ENCODE measurements at places on chromosomes 6 and 20.
A peak's percentile ranks its signal among the peaks of the same experiment; 100 is the strongest.

- no peak for DNase-seq
Measured at GRCh38 chr6:114008331-114008730, 37.4 kb upstream of the HDAC2 start.

- DNase-seq, result peak; percentile 15
Measured at GRCh38 chr6:11224252-11224965, 8.1 kb downstream of the NEDD9 start.

- no peak for DNase-seq
Measured at GRCh38 chr20:5197847-5198650, 71.2 kb downstream of the CDS2 start.

- no peak for DNase-seq
Measured at GRCh38 chr6:2008383-2008976, 236.9 kb downstream of the GMDS start.

GRCh38 chr6:157236040-157236725 is 87.1 kb downstream of the TMEM242 start:
- no peak for DNase-seq

DNA sequence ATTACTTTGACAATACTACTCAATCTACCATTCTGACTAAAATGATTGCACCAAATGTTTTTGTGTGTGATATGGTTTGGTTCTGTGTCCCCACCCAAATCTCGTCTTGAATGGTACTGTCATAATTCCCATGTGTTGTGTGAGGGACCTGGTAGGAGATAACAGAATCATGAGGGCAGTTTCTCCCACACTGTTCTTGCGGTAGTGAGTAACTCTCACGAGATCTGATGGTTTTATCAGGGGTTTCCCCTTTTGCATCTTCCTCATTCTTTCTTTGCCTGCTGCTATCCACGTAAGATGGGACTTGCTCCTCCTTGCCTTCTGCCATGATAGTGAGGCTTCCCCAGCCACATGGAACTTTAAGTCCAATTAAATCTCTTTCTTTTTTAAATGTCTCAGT is 20.8 kb downstream of the SYCP2 start:
- no peak for DNase-seq

DNA sequence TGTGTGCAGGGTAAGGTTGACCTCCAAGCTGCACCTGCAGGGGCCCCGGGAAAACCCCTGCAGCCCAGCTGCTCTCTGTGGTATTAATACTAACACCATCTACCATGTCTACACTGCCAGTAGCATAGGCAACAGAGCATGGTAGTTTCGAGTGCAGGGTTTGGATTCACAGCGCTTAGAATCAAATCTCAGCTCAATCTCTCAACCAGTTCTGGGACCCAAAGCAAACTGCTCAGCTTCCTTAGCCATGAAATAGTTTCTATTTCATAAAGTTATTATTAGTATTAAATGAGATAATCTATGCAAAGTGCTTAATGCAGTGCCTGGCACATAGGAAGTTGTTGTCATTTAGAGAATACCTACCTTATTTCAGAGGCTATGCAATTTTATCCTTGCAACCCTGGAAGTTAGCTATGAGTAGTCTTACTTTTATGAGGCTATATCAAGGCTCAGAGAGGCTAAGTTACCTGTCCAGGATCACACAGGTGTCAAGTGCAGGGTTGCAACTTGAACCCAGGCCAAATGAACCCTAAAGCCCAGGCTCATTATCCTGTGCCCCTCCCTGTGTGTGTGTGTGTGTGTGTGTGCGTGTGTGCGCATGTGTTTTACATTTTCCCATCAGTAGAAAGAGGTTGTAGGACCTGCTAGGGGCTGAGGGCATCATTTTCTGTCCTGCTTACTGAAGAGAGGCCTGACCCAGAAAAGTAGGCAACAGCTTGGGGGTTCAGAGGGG is 27.6 kb upstream of the MRPS18A start:
- DNase-seq, result no peak

DNA sequence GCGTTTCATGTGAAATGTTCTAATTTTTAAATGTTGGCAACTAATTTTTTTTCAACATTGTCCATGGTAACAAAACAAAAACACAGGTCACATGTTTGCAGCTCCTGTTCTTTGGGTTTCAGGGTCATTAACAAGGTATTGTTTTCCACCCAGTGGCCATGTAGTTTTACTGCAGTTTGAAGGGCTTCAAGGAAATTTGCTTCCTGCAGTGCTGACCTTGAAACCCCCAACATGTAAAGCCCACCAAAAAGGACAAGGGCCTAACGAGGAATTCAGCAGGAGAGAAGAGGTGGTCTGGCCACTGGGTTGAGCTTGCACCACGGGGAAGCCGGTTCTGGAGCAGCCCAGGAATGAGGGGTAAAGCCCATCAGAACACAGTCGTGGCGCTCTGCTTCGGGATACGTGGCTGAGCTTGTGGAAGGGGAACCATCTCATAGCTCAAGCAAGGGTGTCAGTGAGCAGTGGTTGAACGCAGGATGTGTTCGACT is 13.9 kb upstream of the KLHL31 start:
- DNase-seq, result no peak

- no peak for DNase-seq
Measured at GRCh38 chr20:51383891-51384510, 158.5 kb downstream of the NFATC2 start.

DNA sequence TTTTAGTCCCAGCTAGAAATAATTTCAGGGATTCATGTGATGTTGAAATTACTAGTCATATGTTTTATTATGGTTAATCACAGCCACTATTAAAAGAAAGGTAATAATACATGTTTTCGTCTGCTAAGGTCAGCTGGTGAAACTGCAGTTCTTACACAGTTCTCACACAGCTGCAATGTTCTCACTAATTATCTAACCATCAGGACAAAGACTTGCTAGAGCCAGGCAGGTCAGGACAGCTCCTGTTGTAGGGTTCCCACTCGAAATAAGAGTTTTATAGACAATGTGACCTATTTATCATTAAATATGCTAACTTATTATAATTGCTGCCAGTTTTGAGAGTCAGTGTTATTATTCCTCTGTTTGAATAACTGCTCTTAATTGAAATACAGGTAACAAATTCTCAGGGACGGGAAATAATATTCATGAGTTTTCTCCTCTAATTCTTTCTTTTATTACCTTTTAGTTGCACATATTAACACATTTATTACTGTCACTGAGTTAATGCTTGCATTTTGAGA is 97.9 kb downstream of the GJA1 start:
- DNase-seq, result no peak

DNA sequence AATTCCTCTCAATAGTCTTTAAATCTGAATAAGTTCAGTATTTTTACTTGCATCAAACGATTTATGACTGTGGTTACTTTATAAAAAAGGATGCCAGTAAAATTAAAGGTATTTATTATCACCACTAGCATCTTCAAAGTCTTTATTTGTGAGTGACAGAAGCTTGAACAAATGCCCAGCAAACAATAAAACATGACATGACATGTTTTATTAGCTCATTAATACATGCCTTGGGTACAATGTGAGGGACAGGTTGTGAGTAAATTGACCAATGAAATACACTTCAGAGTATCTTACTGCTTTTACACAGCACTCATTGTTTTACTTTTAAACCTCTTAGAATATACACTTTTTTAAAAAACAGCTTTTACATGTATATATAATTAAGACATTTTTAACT is 113.4 kb upstream of the BEND3 start:
- DNase-seq, result no peak

- DNase-seq, result no peak
Measured at GRCh38 chr6:122363769-122364483, 35.5 kb upstream of the HSF2 start.

DNA sequence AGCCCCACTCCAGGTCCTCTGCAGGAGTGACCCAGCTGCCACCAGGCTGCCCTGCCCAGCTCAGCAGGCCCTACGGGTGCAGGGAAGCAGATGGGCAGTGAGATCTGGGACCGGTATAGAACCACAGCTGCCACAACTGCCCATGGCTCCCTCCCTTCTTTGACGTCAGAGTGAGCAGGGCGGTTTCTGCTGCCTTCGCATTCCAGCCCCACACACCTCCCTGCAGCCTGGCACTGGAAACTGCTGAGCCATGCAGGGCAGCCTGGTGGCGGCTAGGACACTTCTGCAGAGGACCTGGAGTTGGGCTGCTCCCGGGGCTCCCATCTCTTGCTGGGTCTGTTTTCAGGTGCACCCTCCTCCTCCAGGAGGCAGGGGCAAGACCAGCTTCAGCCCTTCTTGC is 101.6 kb upstream of the CD93 start:
- DNase-seq, result no peak

GRCh38 chr6:53520320-53520928 is 24.5 kb downstream of the GCLC start:
- no peak for DNase-seq

- peak; percentile 58 for DNase-seq
Measured at GRCh38 chr6:73652637-73653570, 888 bp downstream of the SLC17A5 start.

DNA sequence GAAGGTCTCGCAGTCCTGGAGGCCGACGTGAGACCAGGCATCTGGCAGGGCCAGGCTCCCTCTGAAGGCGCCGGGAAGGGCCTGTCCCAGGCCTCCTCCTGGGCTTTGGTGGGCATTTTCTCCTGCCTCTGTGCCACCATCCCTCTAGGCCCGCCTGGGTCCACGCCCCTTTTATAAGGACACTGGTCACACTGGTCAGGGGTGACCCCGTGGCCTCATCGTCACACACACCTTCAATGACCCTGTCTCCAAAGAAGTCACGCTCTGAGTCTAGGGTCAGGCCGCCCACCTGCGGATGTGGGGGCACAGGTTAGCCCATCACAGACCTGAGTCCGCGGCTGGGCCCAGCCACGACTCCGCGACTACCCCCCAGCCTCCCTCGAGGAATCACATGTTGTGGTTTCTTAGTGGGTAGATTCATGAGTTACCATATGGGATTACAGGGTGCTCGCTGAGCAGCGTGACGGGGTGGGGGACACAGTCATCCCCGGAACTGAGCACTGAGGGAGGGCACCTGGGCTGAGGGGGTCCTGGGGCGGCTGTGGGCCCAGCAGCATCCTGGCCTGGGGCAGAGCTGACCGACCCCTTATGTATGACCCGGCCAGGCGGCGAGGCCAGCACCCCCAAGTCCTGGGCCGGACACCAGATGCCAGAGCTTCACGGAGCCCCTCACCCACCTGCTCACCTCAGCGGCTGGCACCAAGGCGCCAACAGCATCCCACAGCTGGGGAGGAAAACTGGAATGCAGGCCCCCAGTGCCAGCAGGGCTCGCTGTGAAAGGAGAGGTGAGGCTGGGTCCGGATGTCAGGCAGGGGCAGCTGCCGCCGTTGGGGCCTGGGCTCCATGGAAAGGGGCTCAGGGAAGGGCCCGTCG is 115.9 kb downstream of the DLL1 start:
- no peak for DNase-seq

GRCh38 chr6:161547617-161548016 is 273.8 kb upstream of the AGPAT4 start:
- no peak for DNase-seq

DNA sequence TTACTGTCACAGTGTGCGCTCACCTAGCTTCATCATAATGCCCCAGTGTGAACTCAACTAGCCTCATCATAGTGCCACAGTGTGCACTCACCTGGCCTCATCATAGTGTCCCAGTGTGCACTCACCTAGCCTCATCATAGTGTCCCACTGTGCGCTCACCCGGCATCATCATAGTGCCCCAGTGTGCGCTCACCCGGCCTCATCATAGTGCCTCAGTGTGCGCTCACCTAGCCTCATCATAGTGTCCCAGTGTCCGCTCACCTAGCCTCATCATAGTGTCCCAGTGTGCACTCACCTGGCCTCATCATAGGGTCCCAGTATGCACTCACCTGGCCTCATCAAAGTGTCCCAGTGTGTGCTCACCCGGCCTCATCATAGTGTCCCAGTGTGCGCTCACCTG is 10.6 kb downstream of the TMEM242 start:
- peak; percentile 25 for DNase-seq

GRCh38 chr20:20699144-20699543 is 13.3 kb downstream of the RALGAPA2 start:
- no peak for DNase-seq

GRCh38 chr20:40654876-40655275 is 34.2 kb downstream of the MAFB start:
- no peak for DNase-seq

DNA sequence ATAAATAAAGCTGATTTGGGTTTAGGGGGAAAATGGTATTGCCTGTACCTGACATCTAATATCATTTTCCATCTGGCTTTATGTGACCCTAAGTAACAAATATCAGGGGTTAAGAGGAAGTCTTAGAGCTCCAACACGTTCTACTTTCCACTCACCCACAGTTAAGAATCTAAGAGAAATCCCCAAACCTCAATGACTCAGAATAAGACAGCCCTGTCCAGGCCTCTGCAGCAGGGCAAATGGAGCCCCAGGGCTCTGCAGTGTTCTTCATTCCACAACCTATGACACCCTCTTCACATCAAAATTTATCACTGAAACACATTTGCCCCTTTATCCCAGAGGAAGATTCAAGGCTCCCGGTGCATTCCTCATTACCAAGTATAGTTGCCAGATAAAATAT is 20.3 kb upstream of the TENT5A start:
- no peak for DNase-seq

DNA sequence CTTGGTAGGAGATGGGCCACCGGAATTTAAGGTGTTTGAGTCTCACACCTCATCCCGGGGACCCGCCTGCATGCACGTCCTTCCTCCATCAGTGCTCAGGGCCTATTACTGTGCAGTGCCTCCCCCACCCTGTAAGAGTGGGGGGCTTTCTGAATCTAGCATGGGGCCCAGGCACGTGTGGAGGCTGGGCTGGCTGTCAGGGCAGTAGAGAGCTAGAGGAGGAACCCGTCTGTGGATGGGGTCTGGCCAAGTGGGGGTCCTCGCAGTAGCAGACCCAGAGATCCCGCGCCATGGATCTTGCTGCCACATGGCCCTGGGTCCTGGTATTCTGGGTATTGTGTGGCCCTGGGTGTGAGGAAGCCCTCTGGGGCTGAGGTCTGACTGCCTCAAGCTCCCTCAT is 42.9 kb downstream of the SRC start:
- no peak for DNase-seq

Data from T-helper 1 cell (primary cell).